ENCODE measurements at places on chromosomes 2 and 18.

- DNase-seq = no peak
These were observed 35.9 kb upstream of the HTR2B start for GRCh38 chr2:231160701-231161100.

DNA sequence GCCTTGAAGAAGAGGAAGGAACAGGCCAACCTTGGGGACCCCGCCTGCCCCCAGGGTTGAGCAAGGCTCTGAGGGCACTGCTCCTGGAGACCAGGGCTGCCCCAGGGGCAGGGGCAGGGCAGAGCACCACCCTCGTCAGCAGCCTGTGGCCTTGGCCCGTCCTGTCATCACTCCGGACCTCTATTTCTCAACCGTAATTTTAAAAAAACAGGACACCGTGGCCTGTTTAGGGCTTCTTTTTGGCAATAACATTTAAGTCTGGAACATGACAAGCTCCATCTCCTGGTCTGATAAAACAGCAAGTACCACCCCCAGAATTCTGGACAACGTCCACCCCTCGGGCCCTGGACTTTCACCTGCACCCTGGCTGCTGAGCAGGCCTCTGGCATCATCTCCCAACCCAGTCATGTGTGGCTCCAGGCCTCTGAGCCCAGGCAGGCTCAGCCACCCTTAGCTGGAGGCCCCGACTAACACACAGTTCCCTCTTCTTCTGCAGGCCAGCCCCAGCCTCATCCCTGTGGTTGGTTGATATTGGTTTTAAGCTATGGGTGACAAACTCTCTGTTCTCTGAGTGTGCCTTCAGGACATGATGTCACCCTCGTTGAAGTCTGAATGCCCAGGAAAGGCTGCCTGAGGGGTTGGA lies 22.6 kb upstream of the ID2 start:
- DNase-seq = no peak

- no peak for DNase-seq
These were observed 20.1 kb downstream of the BCL11A start for GRCh38 chr2:60533101-60534051.

- no peak for DNase-seq
These were observed 155.0 kb upstream of the SLC8A1 start for GRCh38 chr2:40606862-40607261.

DNA sequence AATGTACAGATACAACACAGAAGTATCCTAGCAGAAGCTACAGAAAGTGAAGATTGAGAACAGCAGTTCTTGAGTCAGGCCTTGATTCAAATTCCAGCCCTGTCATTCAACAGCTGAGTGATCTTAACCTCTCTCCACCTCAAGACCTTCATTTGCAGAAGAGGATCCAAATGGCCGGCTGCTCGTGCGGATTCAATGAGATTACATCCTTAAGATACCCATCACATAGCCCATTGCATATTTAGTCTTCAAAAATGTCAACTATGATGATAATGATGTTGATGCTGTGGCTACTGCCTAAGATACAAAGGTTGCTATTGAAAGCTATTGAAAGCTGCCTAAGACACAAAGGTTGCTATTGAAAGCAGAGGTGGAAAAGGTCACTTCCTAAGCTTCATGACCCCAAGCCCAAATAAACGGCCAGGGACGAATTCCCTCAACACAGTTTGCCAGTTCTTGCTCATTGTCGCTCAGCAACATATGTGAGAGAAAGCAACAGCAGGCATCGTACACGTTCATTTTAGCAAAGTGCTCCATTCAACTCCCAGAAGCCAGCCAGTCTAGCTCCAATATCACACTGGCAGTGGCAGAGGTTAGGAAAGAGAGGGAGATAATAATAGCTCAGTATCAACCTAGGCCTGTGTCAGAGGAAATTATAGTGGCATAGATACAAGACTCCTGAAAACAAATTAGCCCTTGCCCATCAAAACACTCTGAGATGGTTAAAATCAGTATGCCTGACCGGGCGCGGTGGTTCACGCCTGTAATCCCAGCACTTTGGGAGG lies 36.1 kb downstream of the MRPL35 start:
- DNase-seq = no peak

DNA sequence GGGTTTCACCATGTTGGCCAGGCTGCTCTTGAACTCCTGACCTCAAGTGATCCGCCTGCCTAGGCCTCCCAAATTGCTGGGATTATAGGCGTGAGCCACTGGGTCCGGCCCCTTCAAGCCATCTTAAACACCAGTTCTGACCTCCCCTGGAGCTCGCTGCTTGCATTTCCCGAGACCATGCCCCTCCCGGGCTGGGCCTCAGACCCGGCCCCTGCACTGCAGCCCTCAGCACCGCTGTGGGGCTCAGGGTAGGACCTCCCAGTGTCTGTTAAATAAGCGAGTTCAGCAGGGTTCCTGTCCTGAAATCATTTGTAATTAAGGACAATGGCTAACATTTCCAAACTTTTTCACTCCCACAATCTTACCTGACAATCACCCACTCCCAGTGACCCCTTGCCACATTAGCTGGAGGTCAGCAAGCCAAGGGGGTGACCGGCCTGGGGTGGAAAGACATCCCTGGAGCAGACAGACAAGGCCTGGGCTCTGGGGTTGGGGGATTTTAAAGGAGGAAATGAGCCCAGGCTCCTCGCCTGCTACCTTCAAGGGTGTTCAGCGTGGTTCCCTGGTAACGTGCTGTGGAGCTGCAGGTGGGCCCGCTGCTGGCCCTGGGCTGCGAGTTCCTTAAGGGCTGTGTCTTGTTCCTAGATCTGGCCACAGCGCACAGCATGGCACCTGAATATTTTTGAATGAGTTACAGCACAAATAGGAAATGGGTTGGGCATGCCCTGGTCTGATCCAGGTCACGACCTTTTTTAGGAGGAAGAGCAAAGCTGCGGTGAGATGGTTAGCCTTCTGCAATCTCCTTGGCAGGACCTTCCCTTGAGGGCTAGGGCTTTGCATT lies 15.1 kb downstream of the CYS1 start:
- no peak for DNase-seq

DNA sequence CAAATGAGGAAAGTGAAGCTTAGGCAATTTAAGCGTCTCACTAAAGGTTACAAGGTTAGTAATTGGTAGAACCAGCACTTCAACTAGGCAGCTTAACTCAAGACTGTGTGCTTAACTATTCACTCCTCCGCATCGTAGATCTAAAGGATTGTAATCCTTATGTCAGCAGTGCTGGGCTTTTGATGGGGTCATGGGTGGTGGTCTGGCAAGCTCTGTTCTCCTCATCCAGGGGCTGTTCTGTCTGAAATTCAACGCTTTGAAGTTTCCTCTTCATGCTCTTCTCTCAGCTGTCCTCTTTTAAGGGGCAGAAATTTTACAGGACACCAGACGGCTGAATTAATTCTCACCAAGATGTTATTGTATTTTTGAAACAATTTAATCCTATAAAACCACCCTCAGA lies 165.5 kb upstream of the FAM98A start:
- DNase-seq = no peak

- no peak for DNase-seq
These were observed 1235.7 kb downstream of the DPP10 start for GRCh38 chr2:115678129-115678528.

DNA sequence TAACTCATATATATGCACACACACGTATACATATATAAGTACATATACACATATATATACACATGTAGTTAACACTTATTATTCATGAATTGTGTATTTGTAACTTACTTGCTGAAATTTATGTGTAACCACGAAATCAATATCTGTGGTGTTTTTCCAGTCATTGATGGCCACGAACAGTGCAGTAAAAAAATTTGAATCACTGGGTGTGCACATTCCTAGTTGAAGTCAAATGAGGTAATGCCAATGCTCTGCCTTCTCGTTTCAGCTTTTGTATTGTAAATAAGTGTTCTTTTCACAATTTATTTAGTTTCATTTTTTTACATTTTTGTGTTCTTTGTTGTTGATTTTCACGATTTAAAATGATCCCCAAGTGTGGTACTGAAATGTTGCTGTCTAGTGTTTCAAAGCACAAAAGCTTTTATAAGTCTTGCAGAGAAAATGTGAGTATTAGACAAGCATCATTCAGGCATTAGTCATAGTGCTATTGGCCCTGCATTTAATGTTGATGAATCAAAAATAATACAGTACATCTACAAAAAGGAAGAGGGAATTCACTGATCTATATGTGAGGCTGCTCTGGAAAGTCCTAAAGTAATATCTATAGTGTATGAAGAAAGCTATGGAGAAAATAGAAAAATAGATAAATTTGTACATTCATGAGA lies 419.0 kb downstream of the DSC3 start:
- no peak for DNase-seq

- no peak for DNase-seq
These were observed 62.9 kb downstream of the POMC start for GRCh38 chr2:25105336-25106085.

DNA sequence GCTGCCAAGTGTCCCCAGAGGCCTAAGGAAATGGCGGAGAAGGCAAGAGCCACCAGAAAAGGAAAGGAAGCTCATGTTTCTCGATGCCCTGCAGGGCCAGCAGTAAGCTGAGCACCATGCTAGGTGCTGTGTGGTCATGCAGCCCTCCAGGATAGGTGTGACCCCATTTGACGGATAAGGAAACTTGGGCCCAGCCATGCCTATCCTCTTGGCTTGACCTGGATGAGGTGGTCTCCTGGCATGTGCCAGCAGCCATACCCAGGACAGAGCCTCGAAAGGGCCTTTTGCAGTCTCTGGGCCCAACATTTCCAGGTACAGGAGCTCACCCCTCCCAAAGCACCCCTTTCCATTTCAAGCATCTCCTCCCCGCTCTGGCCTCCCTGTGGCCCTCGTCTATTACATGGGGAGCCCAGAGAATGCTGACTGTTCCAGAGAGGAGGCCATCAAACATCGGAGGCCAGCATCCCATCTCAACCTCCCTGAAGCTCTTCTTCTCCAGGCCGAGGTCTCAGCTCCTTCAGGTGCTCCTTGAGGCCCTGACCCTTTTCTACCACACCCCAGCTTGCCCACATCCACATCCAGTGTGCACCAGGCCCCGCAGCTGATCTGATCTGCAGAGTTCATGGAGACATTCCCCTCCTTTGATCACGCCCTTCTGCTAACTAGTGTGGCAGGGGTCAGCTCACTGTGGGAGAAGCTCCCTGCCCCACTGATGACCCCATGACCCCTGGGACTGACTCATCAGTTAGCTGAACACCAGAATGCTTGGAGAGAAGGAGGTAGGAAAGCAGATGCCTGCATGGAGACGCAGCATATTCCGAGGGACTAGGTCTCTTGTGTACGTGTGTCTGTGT lies 208.4 kb downstream of the TNS1 start:
- no peak for DNase-seq

DNA sequence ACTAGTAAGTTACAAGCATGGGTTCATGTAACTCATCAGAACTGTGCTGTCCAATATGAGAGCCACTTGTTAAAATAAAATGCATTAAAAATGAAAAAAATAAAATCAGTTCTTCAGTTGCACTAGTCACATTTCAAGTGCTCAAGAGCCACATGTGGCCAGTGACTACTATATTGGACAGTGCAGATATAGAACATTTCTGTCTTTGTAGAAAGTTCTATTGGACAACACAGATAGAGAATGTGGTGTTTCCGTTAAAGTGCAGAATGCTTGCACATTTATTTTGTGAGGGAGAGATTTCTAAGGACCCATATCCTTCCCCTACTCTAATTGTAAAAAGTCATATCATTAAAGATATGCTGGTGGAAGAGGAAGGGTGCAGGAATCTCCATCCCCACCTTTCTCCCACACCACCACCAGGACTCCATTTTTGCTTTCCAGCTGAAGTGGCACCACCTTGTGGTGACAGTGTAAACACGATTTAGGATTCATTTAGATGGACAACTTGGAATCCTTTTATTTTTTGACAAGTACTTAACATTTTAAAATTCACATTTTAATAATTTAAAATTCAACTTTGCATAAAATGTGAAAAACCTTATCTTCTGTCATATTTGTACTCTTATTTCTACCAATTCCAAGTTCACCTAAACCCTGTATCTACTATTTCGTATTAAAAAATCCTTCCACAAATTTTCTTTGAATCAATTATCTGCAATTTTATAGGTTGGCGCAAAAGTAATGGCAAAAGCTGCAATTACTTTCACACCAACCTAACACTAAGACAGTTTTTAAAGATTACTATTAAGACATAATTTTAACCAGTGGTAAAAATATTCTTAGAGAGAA lies 9.4 kb upstream of the CD302 start:
- no peak for DNase-seq

GRCh38 chr18:5311301-5311989 lies 15.9 kb upstream of the ZBTB14 start:
- DNase-seq = no peak

- no peak for DNase-seq
These were observed 787.9 kb upstream of the RAB6C start for GRCh38 chr2:129191530-129191929.

- no peak for DNase-seq
These were observed 214.2 kb upstream of the ACVR2A start for GRCh38 chr2:147630585-147630984.

- DNase-seq = no peak
These were observed 174.8 kb upstream of the ACAA2 start for GRCh38 chr18:49988101-49988500.

DNA sequence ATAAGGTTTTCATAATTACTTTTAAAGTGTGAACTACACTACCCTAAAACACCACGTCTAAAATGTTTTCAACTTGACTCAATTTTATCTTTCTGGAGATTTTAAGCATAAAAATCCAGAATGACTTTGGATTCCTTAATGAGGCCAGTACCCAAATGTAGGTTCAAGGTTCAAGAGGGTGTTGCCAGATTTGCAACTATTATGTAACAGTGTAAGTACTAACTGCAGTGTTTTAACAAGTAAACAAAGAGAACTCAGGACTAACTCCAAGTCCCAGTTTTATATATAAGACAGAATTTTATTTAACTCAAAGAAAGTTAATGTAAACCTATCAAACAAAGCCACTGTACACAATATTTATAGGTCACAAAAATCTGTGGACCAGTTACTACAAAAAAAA lies 5.7 kb downstream of the HIBCH start:
- DNase-seq = no peak

- DNase-seq = no peak
These were observed at the start of gene DAPL1 for GRCh38 chr2:158795195-158795924. Gene DAPL1, plus strand, starts transcription at chr2:158795317. Its CDS starts 56 bp downstream, at chr2:158795373.

- DNase-seq = no peak
These were observed 176.0 kb downstream of the CCDC178 start for GRCh38 chr18:33264566-33264965.

DNA sequence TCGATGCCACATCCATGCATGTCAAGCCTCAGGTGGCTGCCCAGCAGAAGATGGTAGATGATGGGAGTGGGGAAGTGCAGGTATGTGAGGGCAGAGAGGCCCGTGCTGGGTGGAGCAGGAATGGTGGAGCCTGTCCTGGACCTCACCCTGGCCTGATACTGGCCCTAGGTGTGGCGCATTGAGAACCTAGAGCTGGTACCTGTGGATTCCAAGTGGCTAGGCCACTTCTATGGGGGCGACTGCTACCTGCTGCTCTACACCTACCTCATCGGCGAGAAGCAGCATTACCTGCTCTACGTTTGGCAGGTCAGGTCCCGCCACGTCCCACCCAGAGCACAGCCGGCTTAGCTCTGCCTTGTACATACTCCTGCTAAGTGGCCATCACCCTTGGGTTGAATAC lies 13.0 kb downstream of the VIL1 start:
- DNase-seq = no peak

All from stimulated activated CD4-positive, alpha-beta T cell treated with anti-CD3 and anti-CD28 coated beads, Interleukin-15, amount 100 ng/mL, for 1 hour (primary cell).